ENCODE measurements at places on chromosomes 2 and 18.

- no peak for DNase-seq
Observed at GRCh38 chr2:18299423-18300212, 260.8 kb downstream of the RDH14 start.

DNA sequence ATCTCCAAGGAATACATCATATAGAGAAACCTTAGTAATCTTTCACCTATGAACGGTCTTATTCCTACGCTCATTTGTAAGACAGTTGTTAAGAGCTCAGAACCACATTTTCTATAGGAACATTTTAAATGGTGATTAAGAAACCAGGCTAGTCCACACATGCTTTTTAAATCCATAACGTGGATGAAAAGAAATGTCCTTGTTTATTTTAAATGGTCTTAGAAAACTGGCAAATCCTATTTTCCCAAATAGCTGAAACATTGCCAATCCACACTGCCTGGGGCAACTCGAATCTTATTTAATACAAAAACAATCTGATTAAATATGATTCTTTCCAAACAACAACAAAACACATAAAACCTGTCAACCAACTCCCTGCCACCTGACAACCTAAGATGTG lies 23.7 kb downstream of the METTL8 start:
- no peak for DNase-seq

- no peak for DNase-seq
Observed at GRCh38 chr18:40326985-40327384, 1628.0 kb upstream of the PIK3C3 start.

DNA sequence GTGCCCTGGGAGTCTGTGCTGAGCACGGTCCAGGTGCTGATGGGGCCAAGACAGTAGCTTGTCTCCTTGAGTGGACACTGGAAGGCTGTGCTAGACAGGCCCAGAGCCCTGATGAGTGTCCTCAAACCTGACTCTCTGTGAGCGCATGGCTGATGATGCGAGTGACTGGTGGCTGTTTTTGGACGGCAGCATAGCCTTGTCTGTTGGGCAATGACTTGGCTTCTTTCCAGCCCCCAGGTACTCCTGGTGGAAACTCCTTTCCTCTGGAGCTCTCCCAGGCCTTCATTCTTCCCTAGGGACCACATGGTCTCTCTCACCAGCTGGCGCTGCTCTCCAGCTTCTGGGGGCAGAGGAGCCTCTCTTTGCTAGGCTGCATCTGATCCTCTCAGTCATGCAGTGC lies 207.6 kb upstream of the SMIM21 start:
- no peak for DNase-seq

DNA sequence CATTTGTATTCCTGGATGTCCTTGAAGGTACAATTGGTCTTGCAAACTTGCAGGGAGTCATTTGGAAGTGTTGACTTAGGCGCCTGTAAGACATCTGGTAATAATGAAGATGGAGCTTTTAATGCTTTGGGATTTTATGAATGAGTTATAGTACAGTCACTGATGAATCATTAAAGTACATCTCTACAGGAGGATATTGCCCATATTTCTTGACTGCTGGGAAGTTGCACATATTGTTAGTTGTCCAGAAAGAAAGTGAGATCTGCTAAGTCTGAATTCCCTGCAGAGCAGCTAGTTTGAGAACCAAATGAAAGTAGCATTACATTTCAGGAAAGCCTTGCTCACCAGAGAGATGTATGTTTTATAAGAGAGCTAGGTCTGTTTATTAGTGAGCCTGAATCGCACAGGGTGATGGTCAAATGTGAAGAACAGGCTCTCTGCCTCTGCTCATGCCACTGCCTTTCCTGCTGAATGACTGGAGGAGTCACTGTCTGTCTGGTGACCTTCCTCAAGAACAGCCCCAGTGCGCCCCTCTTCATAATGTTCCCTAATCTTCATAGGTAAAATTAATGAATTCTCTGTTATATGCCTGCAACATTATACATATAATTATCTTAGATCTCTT lies 138.9 kb upstream of the KLHL14 start:
- no peak for DNase-seq

GRCh38 chr18:25097057-25097456 lies 254.9 kb downstream of the ZNF521 start:
- no peak for DNase-seq

GRCh38 chr2:28444956-28445355 lies 50.9 kb upstream of the PLB1 start:
- DNase-seq, result no peak

DNA sequence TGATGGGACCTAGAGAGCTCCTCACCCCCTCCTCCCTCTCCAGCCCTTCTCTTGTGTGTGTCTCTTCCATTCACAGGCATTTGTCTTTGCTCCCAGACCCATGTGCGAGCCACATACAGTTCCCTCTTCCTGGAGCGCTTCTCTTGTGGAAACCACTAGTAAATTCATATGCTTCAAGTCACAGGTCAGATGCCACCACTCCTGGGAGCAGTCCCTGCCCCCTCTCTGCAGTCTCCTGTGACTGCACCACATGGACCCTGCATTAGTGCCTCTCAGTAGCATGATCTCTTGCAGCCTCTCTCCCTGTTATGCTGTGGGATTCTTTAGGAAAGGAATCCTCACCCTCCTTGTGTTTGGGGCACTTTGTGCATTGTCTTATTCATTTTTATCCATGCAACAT lies 96.5 kb upstream of the NFATC1 start:
- DNase-seq, result no peak

DNA sequence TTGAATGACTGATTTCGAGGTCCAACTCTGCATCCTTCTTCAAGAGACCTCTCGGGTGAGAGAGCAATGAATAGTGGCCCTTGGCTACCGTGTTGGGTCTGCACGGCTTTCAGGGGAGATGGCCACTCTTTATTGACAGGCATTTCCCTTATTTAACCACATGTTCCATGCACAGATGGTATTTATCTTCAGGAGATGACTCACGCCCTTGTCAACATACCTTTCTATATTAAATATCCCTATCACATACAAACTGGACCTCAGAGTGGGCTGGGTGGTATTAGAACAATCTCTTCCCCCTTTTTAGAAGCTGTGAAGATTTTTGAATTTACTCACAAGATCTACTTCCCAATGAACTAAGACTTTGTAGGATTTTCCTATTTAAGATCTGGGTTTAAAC lies 109.6 kb upstream of the CDC42EP3 start:
- no peak for DNase-seq

DNA sequence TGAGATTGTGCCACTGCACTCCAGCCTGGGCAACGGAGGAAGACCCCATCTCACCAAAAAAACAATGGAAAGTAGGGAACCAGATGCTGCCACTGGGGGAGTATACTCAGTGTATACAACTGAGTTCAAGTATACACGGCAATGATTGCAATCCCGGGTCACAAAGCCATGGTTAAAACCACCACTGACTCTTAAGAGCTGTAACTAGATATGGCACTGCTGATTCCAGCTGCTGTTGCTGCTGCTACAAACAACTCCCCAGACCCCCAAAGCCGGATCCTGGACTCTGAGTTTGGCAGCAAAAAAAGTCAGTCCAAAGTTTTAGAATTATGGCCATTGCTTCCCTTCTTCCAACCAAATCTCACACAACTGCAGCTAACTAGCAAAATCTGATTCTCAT lies 43.7 kb upstream of the COX7A2L start:
- no peak for DNase-seq

GRCh38 chr2:215737477-215737876 lies 275.9 kb downstream of the MREG start:
- no peak for DNase-seq

DNA sequence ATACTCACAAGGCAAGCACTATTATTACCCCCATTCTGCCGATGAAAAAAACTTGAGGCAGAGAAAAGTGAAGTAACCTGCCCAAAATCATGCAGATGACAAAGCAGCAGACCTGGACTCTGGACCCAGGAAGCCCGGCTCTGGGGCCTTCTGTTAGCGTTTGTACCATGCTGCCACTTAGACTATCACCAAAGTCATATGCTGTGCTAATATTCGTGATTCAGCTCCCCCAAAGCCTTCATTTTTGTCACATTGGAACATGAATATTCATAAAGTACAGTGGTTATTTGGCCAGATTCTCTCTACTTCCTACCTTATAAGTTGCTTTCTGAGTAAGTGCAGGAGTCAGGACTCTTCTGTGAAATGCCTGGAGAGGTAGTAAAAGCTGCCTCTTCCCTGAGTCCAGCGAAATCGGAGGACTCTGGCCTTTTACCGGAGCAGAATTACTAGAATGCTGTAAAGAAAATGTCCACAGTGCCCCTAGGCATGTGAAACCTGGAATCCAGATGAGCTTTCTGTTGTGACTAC lies 86.7 kb downstream of the FTCDNL1 start:
- no peak for DNase-seq

DNA sequence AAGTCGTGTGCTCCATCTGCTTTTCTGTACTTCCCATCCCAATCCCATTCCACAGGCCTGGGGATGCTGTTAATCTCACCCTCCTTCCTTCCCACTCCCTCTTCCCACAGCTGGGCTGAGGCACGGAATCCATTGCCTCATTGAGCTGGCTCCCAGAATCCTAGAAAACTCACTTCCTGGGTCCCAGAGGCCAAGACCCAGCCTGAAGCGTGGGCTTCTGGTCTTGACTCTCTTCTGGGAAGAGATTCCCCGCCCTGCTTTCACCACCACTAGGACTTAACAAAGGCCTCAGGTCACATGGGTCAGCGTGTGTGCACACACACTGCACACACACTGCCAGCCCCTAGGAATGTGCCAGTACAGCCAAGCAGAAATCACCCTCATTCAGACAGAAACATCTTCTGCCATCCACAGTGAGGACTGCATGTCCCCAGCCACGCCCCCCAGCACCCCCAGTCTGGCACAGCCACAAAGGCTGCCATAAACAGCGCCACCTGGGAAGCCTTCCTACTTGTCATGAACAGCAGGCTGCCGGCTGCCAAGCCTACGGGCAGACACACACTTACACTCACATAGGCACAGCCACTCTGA lies 165.8 kb downstream of the TNS1 start:
- no peak for DNase-seq

DNA sequence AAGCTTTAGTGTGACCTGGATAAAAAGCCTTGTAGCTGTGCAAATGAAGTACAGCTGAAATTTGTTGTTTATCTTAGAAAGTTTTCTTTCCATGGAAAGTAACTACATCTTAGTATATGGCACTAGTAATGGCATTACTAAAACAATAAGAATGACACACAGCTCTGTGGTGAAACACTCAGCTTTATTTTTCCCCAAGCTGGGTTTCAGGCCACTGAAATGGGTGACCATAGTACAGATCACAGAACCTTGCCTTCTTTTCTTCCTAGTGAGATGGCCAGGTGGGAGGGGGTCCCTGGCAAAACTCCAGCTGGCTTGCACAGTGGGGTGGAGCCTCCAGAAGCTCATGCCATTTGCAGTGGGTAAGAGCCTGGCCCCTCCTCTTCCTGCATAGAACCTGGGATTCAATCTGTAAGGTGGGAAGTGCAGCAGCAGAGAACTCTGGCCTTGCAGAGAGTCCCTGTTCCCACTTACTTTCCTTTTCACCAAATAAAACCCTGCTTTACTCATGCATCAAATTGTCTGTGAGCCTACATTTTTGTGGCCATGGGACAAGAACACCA lies 17.6 kb upstream of the GRP start:
- no peak for DNase-seq

DNA sequence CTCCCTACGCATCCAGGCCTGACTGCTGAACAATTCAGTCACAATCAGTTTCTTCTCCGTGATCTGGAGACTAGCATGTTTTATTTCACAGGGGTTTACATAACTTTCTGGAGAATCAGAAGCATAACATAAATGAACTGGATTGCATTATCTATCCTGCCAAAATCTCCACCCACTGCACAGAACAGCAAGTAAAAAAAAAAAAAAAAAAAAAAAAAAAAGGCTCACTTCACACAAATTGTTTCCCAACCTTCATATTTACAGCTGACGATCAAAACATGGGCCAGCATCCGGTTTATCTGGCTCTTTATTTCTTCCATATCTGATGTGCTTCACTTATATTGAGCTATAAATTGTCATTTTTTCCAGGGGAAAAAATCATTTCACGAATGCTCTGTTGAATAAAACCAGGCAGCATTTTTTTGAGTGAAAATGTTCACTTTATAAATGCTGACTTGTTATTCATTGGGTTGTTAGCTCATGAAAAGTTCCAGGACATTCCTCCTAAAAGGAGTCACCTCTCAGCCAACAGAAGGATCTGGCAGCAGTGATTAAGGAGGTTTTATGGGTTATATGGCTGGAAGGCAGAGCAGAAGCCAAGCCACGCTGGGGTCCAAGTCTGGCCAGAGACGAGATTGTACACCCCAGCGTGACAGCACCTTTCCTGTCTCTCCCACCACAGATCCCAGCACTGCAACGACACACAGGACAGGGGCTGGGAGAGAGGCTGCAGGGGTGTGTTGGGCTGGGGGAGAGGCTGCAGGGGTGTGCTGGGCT lies 51.2 kb upstream of the GLI2 start:
- DNase-seq, result no peak

DNA sequence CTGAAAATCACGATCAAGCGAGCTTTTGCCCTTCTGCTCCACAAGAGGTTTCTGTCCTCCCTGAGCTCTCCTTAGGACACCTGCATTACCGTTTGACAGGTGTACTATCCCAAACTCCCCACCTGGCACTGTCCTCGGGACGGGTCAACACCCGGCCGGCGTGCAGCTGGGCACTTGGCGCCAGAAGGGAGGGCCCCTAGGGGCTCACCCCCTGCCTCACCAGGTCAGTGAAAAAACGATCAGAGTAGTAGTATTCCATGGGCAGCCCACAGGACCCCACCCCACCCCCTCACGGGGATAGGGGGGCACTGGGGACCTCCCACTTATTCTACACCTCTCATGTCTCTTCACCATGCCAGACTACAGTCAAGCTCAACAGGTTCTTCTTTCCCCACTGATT lies 117.6 kb upstream of the ANKRD30BL start:
- DNase-seq, result no peak

- DNase-seq, result no peak
Observed at GRCh38 chr2:129301431-129301913, 678.0 kb upstream of the RAB6C start.

DNA sequence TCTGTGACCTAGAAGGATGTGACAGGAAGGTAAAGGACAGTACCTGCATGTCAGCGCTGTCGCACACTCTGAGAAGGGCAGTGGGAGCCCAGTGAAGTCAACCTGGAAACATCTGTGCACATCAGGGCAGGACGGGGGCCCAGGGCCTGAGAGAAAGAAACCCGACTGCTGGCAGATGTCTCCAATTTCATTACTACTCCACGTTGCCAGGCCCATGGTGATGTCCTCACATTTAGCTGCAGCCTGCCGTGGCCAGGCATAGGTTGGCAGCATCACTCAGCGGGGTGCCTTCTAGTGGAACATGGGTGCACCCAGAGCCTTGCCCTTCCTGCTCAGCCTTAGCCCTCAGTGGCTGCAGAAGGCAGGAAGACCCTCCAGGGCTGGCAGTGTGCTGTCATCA lies 72.3 kb upstream of the FOSL2 start:
- no peak for DNase-seq

DNA sequence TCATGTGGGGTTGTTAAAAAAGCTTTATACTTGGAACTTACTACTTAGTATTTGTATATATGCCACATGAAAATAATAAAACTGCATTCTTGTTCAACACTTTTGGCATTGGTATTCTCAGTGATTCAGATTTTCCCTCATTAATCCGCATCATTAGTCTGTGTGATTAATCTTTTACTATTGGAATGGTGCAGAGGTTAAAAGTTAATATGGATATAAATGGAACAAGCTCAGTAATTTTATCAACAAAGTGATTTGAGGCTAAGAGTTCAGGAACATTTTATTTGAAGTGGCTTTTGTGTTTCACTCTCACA lies 45.4 kb upstream of the REG3G start:
- no peak for DNase-seq

- no peak for DNase-seq
Observed at GRCh38 chr18:62434798-62435197, 88.0 kb upstream of the ZCCHC2 start.

GRCh38 chr2:209511637-209512036 lies 87.8 kb downstream of the MAP2 start:
- no peak for DNase-seq

GRCh38 chr18:1928711-1929110 lies 642.6 kb downstream of the METTL4 start:
- DNase-seq, result no peak

All from stimulated activated CD8-positive, alpha-beta memory T cell treated with anti-CD3 and anti-CD28 coated beads, Interleukin-15, amount 100 ng/mL, for 24 hours (primary cell).